ENCODE measurements at places on chromosomes 7 and 10.

DNA sequence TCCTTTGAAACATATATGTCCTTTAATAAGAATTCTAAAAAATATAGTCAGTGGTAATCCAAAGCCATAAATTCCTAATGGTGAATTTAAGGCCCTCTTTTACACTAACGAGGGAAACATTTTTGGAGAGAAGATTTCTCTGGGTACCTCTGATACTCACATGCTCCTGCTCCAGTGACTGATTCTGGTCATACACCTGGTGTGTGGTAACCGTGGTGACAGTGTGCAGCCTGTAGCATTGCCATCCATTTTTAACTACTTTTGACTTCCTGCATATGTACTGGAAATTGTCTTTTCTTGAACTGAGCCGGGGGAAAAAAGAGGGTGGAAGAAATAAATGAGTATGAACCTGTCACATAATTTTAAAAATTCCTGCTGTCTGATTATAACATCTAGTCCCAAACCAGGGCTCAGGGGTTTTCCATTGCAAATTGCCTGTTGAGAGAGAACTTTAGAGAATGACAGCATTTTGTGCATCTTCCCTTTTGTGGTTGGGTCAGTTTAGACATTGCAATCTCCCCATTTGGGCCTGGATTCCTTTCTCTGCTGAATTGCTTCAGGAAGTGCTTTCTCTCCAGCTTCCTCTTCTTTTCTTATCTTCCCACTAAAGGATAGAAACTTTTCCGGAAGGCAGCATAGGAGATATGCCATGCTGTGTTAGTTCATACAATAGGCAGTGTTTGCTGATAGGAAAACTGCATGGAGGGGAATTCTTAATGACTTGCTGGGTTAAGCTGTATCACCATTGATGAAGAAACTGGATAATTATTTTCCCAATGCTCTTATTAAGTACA, 125.5 kb downstream of the GRM3 start:
- DNase-seq: no peak

- no peak for DNase-seq
Observed at GRCh38 chr7:15424468-15424867, 137.3 kb downstream of the AGMO start.

DNA sequence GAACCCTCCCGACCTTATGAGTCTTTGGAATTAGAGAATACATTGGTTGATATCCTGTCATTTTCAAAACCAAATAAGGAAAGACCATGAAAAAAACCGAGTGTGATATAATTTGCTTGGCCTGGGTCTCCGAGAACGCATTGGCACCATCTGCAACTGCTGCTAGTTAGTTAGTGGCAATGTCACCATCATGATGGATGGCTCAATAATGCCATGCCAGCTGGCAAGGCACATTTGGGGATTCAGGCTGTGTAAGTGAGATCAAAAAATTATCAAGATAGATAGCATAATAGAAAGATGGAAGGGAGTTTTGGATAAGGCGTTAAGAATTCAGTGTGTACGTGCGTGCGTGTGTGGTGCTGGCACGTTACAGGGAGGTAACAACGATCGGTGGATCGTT, 134.7 kb upstream of the TCERG1L start:
- DNase-seq: no peak

GRCh38 chr10:78148216-78148960, 114.7 kb downstream of the RPS24 start:
- no peak for DNase-seq

DNA sequence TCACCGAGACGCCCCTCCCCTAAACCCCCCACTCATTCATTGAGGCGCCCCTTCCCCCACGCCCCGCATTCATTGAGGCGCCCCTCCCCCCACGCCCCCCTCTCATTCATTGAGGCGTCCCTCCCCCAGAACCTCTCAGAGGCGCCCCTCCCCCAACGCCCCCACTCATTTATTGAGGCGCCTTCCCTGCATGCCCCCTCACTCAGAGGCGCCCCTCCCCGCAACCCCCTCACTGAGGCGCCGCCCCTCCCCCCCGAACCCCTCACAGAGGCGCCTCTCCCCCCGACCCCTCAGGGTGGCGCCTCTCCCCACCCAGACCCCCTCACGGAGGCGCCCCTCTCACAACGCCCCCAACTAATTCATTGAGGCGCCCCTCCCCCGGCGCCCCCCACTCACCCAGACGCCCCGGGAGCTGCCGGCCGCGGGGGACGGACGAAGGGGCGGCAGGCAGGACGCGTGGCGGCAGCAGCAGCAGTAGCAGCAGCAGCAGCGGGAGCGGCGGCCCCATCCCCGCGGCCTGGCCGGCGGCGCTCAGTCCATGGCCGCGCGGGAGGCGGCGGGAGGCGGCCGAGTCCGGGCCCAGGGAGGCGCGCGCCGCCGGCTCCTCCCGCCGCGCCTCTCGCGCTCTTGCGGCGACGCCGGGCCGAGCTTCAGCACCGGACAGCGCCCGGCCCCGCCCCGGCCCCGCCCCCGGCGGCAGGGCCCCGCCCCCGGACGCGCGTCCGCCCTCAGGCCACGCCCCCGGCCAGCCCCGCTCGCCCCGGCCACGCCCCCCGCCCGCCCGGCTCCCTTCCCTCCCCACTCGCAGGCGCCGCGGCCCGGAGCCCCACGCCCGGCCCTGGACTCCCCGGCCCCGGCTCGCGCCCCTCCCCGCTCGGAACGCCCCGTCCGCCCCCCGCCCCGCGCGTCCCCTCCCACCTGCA, at the start of gene PTPRN2:
TSS of gene PTPRN2 (minus strand) at position 662 of the 923 bp plus-strand sequence.
- no peak for DNase-seq

- no peak for DNase-seq
Observed at GRCh38 chr7:26686448-26686981, 177.9 kb downstream of the SKAP2 start.
